ENCODE measurements at places on chromosomes 2 and 18.

DNA sequence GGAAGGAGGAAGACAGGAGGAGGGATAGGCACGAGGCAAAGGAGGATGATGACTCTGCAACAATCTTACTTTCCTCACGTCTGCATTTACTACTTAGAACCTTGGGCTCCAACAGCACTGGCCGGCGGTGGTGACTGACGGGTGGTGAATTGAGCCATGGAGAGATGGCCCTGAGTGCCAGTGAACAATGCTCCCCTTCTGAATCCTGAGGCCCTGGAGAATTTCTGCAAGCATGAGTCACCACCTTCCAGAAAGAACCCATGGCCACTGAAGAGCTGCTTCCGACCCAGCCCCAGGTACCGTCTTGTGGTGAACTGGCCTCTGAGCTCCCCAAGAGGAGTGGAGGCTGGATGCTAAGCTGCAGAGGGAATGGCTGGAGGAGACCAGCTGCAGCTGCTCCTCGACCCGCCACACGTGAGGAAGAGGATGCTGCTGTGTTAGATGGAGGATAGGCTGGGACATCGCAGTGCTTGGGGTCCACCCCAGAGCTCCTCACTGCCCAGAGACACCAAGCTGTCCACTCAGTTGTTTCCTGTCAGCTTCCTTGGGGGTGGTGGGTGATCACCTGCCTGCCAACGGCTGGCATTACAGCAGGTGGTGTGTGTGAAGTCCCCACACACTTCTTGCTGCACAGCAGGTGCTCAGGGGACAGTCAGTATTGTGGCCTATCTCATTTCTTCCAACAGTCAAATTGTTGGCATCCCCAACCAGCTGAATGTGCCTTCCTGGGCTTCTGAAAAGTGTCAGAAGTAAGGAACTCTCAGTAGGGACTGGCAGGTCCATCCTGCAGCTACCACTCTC, 186.5 kb upstream of the ID2 start:
- no peak for DNase-seq

DNA sequence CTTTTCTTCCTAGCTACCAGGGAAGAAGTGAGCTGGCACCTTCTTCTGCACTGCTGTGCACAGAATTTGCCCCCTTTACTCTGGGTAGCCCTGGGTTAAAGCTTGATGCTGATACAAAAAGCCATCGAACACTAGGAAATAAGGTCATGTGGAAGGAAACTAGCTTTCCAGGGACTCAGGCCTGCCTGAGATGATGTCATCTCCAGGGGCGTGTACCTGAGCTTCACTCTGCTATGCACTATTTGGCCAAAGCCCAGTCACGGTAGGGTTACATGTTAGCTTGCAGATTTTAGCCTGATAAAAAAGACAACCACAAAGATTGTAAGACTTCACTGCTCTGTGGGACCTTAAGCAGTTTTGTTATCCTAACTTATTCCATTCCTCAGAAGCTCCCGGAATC, 20.4 kb downstream of the EDAR start:
- peak; percentile 26 for DNase-seq

DNA sequence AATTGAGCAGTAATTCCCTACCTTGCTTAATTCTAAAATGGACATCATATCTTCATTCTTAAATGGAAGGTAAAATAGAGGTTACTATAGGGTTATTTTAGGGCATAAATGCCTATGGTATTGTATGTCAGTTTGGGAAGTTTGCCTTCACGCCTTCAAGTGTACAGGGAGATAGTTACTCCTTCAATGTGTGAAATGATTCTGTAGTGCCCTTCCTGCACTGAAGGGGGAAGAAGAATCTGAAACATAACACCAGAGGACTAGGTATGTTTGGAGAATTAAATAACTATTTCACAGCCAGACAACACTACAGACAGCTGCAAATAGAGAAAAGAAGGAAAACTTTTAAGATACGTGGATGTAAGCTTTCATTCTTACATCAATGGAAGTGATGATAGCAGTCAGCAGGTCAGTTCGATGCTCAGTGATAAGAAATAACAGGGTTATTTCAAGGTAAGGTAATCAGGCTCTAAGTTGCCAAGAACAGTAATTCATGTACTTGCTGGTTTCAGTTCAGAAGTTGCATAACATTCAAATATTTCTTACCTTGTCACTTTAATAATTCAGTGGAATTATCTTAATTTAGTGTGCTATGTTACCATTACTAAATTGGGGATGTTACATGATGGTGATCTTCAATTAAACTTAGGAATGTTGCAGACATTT, 4.0 kb downstream of the PKP4 start:
- no peak for DNase-seq

GRCh38 chr2:57177176-57177575, 869.4 kb upstream of the VRK2 start:
- DNase-seq, result no peak

DNA sequence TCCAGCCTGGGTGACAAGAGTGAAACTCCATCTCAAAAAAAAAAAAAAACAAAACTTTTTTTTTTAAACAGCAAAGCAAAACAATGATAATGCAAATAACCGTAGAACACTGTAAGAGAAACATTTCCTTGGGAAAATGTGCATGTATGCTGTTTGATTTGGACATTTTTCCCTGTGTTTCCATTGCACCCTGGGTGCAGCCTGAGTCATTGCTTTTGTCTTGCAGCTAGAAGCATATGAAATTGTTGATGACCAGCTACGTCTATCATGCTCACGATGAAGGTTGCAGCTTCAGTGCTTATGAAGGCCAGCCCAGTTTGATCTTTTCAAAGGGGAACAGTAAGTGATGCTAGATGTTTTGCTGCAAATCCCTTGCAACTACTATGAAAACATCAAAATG, 41.5 kb downstream of the MOGAT1 start:
- DNase-seq, result no peak

DNA sequence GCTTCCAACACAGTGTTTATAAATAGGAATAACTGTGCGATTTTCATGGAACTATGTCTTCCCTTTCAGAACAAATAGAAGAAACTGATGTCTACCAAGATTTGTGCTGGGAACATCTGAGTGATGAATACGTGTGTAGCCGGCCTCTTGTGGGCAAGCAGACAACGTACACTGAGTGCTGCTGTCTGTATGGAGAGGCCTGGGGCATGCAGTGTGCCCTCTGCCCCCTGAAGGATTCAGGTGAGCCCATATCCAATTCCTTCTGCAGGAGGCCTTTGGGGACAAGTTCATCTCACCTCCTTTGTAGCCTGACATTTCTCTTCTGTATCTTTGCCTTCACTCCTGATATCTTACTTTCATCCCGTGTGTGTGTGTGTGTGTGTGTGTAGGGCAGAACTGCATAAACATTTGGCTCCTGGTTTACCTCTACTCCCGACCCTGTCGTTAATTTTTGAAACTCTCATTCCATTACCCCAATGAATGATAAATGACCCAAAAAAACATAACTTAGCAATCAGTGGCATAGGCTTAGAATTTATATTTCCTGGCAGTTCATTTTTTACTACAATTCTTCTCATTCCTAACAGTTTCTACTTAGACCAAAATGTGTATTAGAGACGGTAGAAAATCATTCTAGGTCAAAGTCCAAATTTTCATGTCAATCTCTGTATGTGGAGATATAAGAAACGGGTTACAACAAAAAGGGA, 111.0 kb upstream of the RASGRP3 start:
- DNase-seq, result peak; percentile 64

- DNase-seq, result no peak
Observed at GRCh38 chr2:238032755-238033337, 28.0 kb upstream of the SCLY start.

- DNase-seq, result no peak
Observed at GRCh38 chr2:218957671-218958070, 1.8 kb upstream of the CDK5R2 start.

- no peak for DNase-seq
Observed at GRCh38 chr2:225055714-225056113, 13.4 kb upstream of the DOCK10 start.

- no peak for DNase-seq
Observed at GRCh38 chr18:51151568-51152511, 45.6 kb downstream of the MEX3C start.

- DNase-seq, result peak; percentile 36
Observed at GRCh38 chr2:176483901-176484568, 214.8 kb downstream of the MTX2 start.

DNA sequence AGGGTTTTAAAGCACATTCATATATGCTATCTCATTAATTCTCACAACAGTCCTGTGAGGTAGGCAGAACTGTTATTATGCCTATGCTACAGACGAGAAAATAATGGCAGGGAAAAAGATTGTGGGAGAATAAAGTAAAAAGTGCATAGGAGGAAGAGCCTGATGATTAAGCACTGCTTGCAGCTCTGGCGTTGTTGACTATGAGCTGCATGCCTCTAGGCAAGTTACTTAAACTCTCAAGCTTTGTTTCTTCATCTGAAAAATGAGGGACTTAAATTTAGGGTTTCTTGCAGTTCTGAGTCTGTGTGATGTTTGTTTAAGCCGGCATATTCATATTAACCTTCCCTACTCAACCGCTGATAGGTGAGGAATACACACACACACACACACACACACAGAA, 51.6 kb upstream of the RAPH1 start:
- DNase-seq, result no peak

DNA sequence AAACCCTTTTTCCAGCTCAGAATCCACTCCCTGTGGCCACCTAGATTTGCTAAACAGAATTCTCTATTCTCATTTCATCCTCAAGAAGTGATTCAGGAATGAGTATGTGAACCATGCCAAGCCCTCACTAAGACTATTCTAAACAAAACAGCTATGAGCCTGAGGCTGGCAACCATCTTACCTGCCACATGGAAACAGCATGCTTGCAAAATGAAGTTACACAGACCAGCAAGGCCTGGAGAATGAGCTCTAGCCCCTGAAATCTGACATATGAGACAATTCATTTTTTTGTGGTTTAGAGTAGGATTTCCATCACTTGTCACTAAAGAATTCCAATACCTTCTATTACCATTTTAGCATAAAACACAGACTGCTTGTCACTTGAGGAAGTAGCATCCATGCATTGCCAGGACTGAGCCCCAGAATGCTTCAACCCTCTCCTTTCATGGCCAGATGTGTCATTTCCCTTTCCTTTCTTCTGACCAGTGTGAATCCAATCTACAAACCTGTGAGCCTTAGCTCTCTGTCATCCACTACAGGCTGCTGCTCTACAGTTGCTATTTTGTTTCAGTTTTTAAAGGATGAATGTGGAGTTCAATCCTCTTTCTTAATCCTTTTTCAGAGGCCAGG, 744.3 kb upstream of the ACVR2A start:
- peak; percentile 64 for DNase-seq

DNA sequence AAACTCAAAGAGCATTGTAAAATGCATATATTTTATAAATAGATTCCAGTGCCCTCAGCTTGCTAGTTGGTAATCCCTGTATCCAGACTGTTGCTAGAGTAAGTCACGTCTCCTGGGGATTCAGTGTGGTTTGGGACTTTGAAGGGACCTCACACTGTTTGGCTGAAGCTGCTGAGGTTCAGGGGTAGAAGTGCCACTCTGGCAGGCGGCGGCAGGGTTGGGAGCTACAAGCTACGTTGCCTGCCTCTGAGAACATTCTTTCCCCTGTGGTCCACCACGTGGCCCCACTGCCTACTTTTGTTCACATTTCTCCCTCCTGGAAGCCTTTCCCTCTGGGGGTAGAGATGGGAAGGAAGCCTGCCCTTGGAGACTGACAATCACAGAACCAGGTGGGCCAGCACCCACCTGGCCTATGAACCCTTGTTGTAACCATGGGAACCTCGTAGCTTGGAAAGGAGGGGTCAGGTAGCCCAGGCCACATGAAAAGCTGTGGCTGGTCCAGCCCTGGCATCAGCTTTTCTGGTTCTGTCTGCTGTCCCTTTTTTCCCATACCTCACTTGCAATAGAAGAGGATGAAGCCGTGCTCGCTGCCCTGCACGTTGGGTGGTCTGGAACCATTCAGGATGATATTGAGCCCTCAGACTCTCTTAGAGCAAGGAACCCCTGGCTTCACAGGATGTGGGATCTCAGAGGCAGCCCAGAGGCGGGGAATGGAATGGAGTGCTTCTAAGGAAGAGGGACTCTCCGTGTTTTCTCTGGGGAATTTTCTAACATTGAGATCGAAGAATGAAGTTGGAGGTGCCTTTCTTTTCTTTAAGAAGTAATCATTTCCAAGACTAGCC, 2.9 kb downstream of the RNF144A start:
- peak; percentile 19 for DNase-seq

- DNase-seq, result no peak
Observed at GRCh38 chr2:204104811-204105210, 168.2 kb downstream of the ICOS start.
